Upper lobe of left lung (tissue), 6 donors: ENCODE measurements at places on chromosomes 11 and 22. TPM values are rescaled to one million over a fixed set of nuclear protein-coding genes. Genes with fewer than 3 reads are reported as not detected.

DNA sequence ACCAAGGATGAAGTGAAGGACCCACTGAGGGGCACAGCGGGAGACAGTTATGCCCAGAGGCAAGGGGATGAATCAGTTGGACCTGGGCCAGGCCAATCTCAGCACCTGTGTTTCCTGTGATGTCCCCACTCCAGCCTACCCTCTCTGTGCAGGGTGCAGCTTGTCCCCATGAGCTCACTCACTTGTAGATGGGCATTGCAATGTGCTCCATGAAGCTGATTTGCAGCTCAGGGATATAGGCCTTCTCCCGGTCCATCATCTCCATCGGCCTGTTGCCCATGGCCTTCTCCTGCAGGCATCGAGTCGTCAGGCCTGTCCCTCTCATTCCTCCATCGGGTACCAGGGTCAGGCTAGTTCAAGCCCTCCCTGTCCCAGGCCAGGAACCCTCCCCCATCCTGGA lies 96.2 kb downstream of the PDE2A start:
- no peak for DNase-seq

DNA sequence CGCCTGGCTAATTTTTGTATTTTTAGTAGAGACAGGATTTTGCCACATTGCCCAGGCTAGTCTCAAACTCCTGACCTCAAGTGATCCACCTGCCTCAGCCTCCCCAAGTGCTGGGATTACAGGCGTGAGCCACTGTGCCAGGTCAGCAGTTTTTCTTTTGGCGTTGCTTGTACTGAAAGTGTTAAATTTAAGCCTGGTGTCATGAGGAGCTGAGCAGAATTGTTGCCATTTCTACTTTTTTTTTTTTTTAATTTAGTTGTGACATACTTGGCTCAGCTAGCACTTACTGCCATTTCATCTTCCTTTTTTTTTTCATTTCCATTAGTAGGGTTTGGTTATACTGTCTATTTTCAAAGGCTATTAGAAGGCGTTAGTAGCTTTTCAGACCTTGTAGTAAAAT lies 10.7 kb downstream of the TAB1 start:
- DNase-seq, result no peak

DNA sequence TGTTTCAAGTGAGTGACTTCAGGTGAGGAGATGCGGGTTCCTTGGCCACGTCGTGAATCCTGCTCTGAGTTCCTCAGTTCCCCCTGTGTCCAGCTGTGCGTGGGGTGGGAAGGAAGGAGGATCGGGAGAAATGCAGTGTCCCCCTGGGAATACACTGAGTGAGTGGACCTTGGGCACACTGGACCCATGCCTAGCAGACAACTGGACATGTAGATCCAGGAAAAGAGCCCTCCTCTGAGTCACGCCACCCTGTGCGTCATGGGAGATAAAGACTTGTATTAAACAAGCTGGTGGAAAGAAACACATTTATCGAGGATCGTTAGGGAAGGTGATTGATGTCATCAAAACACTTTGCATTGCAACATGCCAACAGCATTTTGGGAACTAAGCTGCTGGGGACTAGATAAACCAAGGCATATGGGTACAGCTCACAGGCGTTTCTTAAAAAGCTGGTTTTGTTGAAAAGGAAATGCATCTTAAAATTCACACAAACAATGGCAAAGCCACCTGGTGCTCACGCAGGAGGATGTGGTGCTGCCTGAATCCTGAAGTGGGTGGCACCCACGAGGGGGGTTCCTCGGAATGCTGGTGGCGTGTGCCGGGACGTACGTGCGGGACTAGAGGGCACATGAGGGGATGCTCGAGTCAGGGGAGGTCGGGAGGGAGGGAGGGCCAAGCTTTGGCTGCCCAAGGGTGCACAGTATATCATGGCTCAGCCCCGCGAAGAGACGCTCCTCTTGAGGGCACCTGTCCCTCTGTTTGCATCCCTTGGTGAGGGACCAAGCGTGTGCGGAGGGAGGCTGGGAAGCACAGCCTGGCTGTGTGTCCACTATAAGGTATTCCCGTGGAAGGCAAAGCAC lies 303.5 kb downstream of the TBC1D22A start:
- peak; percentile 29 for DNase-seq

DNA sequence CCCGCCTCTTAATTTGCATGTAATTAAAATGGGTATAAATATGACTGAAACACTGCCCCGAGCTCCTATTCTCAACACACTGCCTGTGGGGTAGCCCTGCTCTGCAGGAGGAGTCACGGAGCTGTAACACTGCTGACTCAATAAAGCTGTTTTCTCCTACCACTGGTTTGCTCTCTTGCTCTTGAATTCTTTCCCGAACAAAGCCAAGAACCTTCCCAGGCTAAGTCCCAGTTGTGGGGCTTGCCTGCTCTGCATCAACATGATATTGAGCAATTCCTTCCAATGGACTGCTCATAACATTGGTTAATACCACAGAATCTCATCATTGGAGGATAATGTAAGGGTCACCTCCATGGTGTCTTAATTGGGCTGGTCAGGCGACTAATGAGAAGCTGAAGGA lies 114.4 kb downstream of the FBXO7 start:
- DNase-seq, result no peak

DNA sequence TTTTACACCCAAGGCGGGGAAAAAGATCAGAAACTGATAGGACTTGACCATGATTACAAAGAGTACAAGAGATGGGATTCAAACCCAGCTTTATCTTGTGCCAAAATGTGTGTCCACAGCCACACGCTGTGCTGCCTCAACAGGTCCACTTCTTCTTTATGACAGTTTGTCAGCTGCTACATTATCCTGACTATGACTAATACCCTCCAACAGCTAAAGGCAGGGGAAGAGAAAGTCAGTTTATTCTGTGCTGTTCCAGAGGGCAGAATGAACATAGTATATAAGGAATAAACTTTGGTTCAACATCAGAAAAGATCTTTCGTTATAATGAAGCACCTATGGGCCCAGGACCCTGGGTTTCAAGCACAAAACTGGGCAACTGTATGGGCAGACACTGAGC lies 668.2 kb upstream of the TENM4 start:
- no peak for DNase-seq

GRCh38 chr11:15113381-15113780 lies 1.3 kb upstream of the INSC start:
- DNase-seq, result no peak

- no peak for DNase-seq
Observed at GRCh38 chr22:27776650-27776958, 25.0 kb downstream of the MN1 start.

DNA sequence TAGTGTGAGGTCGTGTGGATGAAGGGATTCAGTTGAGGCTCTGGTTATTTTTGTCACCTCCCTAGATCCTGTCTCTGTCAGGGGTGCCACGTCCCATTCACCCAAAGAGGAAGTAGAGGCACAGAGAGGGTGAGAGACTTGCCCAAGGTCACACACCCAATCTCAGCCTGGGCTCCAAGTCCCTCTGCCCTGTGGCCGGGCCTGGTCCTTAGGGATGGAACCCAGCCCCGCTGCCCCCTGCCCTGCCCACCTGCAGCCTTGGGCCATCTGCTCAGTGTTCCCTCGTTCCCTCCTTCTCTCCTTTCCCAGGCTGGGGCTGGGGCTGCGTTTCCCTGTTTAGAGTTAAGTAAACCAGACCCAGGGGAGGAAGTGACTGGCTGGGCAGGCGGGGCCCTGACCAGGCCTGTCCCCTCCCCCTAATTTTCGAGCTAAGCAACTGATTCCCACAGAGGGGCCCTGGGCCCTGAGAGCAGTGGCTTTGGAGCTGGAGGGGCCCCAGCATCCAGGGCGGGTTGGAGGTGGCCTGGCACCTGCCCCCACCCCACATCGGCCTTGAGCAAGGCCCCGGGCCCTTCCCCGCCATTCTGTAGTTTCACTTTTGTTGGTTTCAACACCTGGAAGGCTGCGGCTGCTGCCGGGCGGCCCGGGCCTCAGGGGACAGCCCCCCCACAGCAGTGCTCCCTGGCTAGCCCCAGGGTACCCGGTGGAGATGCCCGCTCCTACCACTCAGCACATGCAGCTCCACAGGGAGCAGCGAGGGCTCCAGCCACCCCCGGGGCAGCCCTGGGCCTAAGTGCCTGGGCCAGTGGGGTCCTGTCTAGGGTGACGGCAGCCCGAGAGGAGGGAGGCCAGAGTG lies 1.5 kb downstream of the TCIRG1 start:
- DNase-seq, result peak; percentile 89

TLCD5 gene
- total RNA-seq, result 3.2 TPM

CDC42BPG gene
- total RNA-seq, result 21.6 TPM

OR8J1 gene
- not detected for total RNA-seq

MYOD1 gene
- total RNA-seq, result not detected

OMP gene
- not detected for total RNA-seq
